Testis (tissue), 5 donors: ENCODE measurements at places on chromosomes 11 and 22. TPM values are rescaled to one million over a fixed set of nuclear protein-coding genes. Genes with fewer than 3 reads are reported as not detected.
A peak's percentile ranks its signal among the peaks of the same experiment; 100 is the strongest.

DNA sequence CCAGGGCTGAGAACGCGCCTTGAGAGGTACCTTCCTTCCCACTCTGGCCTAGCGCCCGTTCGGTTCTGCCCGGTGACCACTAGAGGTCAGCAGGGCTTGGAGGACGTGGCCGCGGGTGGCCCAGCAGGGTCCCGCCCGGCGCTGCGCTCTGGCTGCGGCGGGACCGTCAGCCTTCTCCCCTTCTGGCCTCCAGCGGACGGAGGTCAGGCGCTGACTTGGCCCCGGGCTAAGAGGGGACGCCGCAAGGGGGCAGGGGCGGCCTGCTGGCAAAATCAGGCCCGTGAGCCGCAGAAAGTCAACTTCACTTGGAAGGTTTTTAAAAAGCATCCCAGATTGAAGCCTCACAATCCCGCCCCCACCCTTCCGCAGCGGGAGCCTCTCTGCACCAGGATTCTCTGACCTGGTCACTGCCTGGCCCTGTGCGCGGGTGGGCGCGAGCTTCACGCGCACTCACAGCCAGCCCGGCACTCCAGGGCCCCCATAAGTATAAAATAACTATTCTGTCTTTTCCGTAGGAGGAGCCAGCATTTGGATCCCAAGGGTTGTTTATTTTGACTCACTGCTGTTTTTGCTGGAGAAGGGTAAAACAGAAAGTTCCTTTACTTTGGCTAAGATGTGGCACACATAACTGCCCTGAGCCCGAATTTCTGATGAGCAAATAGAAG is 23.2 kb upstream of the ZBTB16 start:
- H3K27me3 ChIP-seq = no peaks in the 10 kb centered on the region
- H3K4me3 ChIP-seq = peak overlapping the region; percentile 43
- peaks cover 11% of the 10 kb centered on the region for H3K4me1 ChIP-seq
- peak overlapping the region; percentile 59 for H3K27ac ChIP-seq
- H3K36me3 ChIP-seq = no peaks in the 10 kb centered on the region
- peak; percentile 87 for DNase-seq

- H3K4me3 ChIP-seq = no peak overlapping the region
- no peaks in the 10 kb centered on the region for H3K27me3 ChIP-seq
- no peak overlapping the region for H3K27ac ChIP-seq
- DNase-seq = no peak
- no peaks in the 10 kb centered on the region for H3K36me3 ChIP-seq
Observed at GRCh38 chr11:96132437-96132836, 208.5 kb upstream of the MTMR2 start.

Gene MMP7
- 6.2 TPM for polyA plus RNA-seq

DNA sequence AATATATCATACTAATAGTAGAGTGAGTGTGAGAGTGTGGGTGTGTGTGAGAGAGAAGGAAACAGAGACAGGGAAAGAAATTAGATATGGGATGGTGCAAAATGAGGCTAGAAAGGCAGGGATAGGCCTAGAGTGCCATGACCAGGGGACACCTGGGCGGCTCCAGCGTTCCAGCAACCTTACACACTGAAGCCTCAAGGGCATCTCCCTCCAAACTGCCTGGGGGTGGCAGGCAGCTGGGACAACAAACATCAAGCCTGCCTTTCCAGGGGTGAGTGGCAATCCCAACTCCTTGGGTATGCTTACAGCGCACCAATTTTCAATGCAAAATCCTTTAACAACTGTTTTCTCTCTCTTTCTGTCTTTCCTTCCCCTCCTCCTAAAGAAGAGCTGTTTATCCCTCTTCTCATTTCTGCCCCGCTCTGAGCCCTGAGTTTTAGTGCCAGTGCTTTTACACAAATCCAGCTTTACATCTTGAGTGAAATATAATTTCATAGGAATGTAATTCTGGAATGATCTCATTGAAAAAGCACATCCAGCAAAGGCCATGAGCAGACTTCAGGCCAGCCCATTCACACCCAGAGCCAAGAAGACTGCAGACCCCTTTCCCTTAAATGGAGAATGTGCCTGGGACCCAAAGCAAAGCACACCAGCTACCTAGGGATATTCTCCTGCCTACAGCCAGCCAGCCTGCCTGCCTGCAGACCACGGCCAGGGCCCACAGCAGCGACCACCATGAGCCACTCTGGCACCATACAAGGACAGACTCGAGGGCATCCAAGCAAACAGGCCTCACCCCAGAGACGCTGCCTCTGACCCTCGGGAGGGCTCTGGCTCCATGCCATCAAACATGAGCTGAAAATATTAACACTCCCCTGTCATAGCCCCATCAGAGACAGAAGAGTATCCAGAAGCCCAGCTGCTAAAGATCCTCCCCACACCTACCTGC is 90.3 kb downstream of the RPL27A start:
- DNase-seq = no peak
- H3K27ac ChIP-seq = peak overlapping the region; percentile 82

DNA sequence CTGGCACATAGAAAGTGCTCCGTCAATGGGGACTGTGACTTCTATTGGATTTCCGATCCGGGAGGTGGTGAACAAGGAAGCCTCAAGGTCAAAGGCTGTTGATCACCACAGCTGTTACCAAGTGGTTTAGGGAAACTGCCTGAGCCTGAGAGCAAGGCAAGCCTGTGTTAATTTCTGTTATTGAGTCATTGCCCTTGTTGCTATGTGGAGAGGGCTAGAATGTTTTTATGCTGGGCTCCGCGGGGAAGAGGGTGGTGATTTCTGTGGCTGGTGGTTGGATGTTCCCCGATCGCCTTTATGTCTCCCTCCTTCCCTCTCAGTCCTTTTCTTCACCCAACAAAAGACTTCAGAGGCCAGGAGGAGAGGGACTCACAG is 108.5 kb upstream of the ALX4 start:
- H3K27ac ChIP-seq = no peak overlapping the region
- H3K4me1 ChIP-seq = no peaks in the 10 kb centered on the region
- H3K27me3 ChIP-seq = no peaks in the 10 kb centered on the region

GRCh38 chr11:123457187-123457770 is 27.2 kb downstream of the GRAMD1B start:
- peaks cover 13% of the 10 kb centered on the region for H3K4me1 ChIP-seq
- peak; percentile 64 for DNase-seq

DNA sequence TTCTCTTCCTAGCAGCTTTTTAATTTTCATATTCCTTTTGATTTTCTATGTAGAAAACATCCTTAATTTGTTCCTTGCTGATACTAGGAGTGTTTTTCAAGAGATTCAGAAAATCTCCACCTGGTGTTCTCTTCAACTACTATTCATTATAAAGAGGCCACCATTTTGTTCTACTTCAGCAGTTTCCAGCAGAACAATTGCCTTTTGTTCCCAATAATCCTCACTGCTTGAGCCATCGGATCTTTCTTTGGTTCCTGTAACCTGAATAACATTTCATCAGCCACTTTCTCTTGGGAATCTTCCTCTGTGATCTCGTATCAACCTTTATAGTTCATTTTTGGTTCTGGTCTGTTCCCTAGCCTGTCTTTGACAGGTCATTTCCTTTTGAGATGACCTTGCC is 1.8 kb upstream of the OR10A5 start:
- no peak overlapping the region for H3K27ac ChIP-seq
- no peak overlapping the region for H3K4me3 ChIP-seq
- no peaks in the 10 kb centered on the region for H3K4me1 ChIP-seq

DNA sequence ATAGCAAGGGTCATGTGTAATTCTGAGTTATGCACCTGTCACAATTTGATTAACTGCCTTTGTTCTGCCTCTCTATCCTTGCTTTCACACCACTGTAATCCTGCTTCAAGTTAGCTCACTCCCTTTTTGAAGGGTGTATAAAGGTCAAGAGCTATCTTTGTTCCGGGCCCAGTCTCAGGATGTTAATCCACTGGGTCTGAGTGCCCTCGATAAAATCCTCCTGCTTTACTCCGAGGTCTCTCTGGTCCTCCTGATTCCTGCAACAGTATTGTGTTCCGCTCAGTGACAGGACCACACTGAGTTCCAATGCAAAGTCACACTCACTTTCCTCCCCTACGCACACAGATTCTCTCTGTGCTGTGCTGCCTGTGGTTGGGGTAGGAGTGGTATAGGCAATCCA is 186.5 kb downstream of the DYNC2H1 start:
- no peak for DNase-seq
- H3K27me3 ChIP-seq = no peaks in the 10 kb centered on the region
- no peaks in the 10 kb centered on the region for H3K36me3 ChIP-seq
- H3K4me3 ChIP-seq = no peak overlapping the region

GRCh38 chr11:85745626-85746025 is 59.6 kb upstream of the CCDC89 start:
- H3K4me3 ChIP-seq = no peak overlapping the region
- DNase-seq = no peak
- no peaks in the 10 kb centered on the region for H3K36me3 ChIP-seq
- H3K4me1 ChIP-seq = peaks cover 3% of the 10 kb centered on the region
- no peak overlapping the region for H3K27ac ChIP-seq

Gene DESI1
- polyA plus RNA-seq = 103 TPM

DNA sequence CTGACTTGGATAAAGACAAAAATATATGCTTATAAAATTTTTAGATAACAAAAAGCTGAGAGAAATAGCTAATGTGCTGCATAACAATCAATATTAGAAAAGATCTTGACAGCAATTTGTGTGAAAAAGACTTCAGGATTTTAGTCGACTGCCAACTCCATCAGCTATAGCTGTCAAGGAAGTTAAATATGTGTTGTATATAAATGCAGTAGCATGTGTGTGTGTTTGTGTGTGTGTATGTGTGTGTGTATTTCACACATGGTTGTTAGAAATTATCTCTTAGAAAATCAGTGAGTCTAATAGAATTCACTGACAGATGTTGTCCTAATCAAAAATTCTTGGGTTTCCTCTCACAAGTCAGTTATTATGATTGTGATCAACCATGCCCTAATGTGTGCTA is 171.2 kb downstream of the CASP12 start:
- no peaks in the 10 kb centered on the region for H3K4me1 ChIP-seq
- no peaks in the 10 kb centered on the region for H3K36me3 ChIP-seq
- no peak for DNase-seq
- H3K27ac ChIP-seq = no peak overlapping the region
- H3K27me3 ChIP-seq = no peaks in the 10 kb centered on the region
- no peak overlapping the region for H3K4me3 ChIP-seq

DNA sequence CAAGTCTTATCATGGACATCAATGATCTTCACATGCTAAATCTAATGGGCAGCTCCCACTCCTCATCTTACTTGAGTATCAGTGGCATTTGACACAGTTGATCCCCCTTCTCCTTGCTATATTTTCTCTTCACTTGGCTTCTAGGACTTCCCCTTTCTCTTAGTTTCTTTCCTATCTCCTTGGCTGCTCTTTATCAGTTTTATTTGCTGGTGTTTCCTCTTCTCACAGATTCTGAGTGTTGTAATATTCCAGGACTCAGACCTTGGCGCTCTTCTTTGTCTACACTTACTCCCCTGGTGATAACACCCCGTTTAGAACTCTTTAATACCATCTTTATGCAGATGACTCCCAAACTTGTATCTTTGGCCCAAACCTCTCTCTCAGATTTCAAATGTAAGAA is 33.9 kb upstream of the RASSF10 start:
- H3K27ac ChIP-seq = no peak overlapping the region
- no peak overlapping the region for H3K4me3 ChIP-seq
- no peaks in the 10 kb centered on the region for H3K27me3 ChIP-seq
- H3K4me1 ChIP-seq = no peaks in the 10 kb centered on the region
- no peaks in the 10 kb centered on the region for H3K36me3 ChIP-seq
- no peak for DNase-seq

GRCh38 chr22:46657996-46658947 is 38.1 kb downstream of the GRAMD4 start:
- no peaks in the 10 kb centered on the region for H3K27me3 ChIP-seq
- no peaks in the 10 kb centered on the region for H3K4me1 ChIP-seq
- H3K4me3 ChIP-seq = no peak overlapping the region
- H3K27ac ChIP-seq = no peak overlapping the region
- H3K36me3 ChIP-seq = no peaks in the 10 kb centered on the region

GRCh38 chr11:111447931-111448330 is 64.3 kb downstream of the BTG4 start:
- H3K27me3 ChIP-seq = no peaks in the 10 kb centered on the region
- no peaks in the 10 kb centered on the region for H3K36me3 ChIP-seq
- H3K4me1 ChIP-seq = peaks cover 3% of the 10 kb centered on the region
- no peak for DNase-seq
- H3K27ac ChIP-seq = no peak overlapping the region

Gene LAYN
- polyA plus RNA-seq = 8.7 TPM

GRCh38 chr11:102111011-102111786 is 952 bp downstream of the YAP1 start:
- DNase-seq = peak; percentile 84
- peaks cover 15% of the 10 kb centered on the region for H3K4me1 ChIP-seq
- peak overlapping the region; percentile 78 for H3K4me3 ChIP-seq
- peak overlapping the region; percentile 98 for H3K27ac ChIP-seq

DNA sequence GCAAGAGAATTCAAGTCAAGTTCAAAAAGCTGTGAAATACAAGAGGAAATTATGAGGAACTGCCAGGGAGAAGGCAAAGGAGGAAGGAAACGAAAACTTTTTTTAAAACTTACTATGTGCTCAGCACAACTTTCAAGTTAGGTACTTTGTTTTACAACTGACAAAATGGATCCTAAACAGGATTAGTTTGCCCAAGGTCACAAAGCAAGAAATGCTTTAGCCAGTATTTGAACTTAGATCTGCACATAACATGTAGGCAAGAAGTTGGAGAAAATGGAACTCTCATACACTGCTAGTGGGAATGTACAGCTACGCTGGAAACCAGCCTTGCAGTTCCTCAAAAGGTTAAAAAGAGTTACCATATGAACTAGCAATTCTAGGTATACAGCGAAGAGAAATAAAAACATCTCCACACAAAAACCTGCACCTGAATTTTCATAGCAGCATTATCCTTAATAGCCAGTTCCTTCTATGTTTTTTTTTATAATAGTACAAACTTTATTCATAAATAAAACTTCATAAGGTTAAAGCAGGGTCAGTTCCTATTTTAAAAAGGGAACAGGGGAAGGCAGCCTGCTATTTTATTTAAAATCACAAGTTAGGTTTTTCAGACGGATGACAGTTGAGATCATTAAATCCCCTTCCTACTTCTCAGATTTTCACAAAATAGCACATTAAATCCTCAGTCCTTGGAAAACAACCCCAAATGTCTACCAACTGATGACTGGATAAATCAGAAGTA is 19.2 kb downstream of the DDX6 start:
- no peak overlapping the region for H3K27ac ChIP-seq
- no peak overlapping the region for H3K4me3 ChIP-seq
- H3K27me3 ChIP-seq = no peaks in the 10 kb centered on the region

Gene MAML2
- 5.1 TPM for polyA plus RNA-seq
